ENCODE measurements at places on chromosomes 7 and 10.

GRCh38 chr7:94348142-94348541 is 46.6 kb upstream of the COL1A2 start:
- DNase-seq, result no peak

GRCh38 chr10:34814223-34814912 is 728 bp downstream of the PARD3 start:
- no peak for DNase-seq

DNA sequence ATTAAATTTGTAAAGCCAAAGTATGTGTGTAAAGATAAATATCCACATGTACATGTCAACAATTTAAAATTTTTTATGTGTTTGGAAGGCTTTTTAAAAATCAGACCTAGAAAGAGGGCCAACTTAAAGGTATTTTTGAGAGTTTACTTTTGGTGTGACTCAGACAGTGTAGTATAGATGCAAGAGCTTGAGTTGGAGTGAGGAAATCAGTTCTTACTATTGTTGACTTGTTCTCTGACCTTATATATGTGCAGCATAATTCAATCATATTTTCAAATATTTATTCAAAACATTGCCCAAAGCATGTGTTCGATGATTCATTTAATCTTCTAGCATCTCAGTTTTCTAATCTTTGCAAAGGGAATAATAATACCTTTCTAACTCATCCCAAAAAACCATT is 243.7 kb upstream of the PRKCQ start:
- no peak for DNase-seq

GRCh38 chr10:85547460-85548023 is 819.1 kb downstream of the GRID1 start:
- DNase-seq, result no peak

- DNase-seq, result no peak
Measured at GRCh38 chr7:104656467-104656866, 328.1 kb downstream of the LHFPL3 start.

- DNase-seq, result no peak
Measured at GRCh38 chr7:151544183-151544582, 24.5 kb upstream of the RHEB start.

- no peak for DNase-seq
Measured at GRCh38 chr7:73373741-73374140, 45.8 kb downstream of the FKBP6 start.

- DNase-seq, result peak; percentile 47
Measured at GRCh38 chr10:102408728-102409603, 9.6 kb downstream of the PSD start.

- DNase-seq, result no peak
Measured at GRCh38 chr10:75651417-75651816, 220.0 kb downstream of the LRMDA start.

DNA sequence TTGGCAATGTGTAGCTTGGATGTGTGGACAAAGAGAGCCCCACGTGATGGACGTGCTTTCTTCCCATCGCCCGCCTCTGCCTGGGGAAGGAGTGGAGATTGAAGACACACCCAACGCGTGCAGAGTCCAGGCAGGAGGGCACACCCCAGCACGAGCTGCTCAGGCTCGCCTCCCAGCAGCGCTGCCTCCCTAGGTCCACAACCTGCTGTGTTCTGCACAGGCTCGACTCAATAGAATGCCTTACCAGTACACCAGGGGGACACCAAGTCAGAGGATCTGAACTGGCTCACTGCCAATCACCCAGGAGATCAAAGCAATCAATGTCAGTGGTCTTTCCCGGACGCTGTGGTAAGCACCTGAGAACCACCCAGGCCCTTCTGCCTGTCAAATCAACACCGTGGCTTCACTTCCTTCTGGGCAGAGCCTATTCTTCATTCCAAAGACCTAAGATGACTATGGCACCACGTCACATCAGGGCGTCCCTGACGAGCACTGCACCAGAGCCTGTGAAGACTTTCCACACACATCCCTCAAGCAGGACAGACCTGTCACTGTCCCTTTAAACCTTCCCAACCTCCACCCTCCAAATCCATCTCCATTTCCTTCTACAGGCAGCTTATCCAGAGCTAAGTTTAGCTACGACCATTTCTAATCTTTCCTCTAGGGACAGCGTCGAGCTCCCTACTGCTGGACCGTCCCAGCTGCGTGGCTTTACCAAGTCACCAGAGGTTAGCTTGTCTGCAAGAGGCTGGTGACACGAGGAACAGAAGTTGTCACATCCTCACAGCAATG is 72.3 kb downstream of the AMZ1 start:
- DNase-seq, result no peak

DNA sequence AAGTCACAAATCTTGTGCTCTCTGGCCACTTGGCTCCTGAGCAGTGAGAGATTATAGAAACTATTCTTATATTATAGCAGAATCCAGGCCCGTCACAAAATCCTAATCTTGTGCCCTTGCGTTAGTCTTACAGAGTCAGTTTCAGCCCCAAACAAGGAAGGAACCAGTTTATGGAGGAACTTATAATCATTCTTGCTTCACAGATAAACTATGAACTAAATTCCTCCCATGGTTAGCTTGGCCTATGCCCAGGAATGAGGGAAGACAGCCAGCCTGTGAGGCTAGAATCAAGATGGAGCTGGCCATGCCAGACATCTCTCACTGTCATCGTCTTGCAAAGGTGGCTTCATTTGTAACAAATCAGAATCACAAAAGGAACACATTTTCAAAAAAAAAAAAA is 199.7 kb upstream of the PITRM1 start:
- no peak for DNase-seq

DNA sequence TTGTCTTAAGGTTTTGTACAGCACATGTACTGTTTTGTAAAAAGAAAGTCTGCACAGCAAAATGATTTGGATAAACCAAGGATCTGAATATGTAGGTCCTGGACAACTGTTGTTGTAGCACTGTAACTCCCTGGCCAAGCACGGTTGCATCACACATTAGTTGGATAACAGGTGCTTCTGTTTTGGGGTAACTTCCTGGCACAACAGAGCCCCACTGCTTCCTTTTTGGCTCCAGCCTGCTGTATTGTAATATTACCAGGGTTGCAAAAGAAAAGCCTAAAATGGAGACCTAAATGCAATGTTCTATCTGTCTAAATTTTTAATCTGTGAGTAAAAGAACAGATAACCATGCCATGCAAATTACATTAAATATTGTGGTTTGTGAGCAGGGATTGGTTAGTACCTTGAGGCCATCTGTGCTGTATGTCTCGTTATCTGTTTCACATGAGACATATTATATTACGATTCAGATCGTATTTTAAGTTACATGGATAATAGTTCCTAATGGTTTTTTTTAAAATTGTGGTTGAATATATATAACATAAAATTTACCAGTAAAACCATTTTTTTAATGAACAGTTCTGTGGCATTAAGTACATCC is 27.5 kb upstream of the WAC start:
- no peak for DNase-seq

- no peak for DNase-seq
Measured at GRCh38 chr7:91850455-91850854, 30.0 kb downstream of the MTERF1 start.

- no peak for DNase-seq
Measured at GRCh38 chr10:12262278-12262981, 66.4 kb downstream of the CDC123 start.

- DNase-seq, result no peak
Measured at GRCh38 chr10:69176823-69177222, 3.2 kb upstream of the SUPV3L1 start.

DNA sequence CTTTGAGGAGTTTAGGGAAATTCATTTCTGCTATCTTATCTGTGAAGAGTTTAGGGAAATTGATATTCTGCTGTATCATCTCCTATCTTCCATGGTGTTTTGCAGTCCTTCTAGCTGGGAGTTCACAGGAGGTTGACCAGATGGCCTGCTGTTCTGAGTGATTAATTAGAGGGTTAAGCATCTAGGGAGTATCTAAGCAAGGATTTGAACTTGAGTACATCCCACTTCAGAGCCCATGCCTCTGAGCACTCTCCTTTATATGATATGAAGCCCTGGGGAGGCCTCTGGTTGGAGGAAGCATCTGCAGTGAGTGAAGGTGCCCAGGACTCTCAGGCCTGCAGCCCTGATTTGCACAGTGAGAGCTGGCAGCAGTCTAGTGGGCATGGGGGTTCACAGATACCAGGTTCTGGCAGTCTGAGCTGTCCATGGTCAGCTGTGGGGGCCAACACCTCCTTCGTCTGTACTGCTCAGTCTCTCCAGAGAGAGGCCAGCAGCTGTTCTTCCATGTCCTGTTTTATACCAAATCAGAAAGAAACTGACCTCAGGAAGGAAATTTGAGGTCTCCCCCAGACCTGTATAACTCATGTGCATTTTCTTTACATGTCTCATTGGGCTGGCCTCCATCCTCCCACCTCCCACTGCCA is 156.9 kb downstream of the PLCE1 start:
- DNase-seq, result no peak

DNA sequence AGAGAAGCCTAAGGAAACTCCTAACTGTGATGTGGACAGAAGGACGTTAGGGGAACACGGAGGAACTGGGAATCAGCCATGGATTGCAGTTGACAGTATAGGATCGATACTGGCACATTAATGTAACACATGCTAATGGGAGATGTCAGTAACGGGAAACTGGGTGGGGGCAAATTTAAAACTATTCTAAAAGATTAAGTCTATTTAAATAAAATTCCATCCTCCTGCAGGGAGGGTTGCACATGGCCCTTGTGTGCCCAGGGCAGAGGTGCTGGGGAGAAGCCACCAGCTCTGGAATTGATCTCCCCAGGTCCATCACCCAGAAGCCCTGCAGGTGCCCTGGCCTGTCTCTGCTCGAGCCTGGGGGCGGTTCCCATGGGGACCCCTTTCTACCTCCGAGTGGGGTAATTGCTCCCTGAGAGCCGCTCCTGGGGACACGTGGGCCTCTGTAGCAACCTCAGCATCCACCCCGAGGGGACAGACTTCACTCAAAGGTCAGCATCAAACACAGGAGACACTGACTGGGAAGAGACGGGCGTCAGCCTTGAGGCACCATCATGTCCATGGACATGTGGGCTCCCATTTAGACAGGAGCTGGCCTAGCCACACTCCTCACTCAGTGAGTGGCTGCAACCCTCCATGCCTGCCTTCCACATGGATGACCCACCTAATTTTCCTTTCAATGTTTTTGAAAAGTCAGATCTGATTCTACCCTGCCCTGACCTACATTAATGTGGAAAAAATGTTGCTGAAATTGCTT is 21.1 kb downstream of the SCART1 start:
- no peak for DNase-seq

DNA sequence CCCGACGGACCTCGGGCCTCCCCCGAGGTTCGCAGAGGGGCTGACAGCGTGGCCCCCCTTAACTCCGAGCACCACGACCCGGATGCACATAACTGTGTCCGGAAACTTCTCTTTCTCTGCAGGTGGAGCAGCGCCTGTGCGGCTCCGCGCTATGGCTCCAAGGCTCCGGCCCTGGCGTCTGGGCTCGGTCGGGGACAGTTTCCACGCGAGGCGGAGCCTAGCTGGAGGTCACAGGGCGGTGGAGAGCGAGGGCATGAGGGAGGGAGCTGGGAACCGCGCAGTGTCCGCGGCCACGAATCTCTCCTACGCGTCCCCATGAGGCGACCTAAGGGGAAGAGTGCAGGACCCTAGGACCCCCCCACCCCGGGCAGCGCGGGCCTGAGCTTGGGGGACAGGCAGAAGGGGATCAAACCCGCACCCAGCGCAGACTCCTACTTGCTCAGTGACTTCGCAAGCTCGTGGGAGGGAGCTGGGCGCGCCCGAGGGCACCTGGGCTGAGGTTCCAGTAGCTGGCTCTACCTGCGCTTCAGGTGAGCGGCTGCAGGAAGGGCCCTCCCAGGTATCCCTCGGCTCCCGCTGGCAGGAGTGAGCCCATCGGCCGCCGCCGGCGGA is 8.6 kb upstream of the MNX1 start:
- DNase-seq, result no peak

DNA sequence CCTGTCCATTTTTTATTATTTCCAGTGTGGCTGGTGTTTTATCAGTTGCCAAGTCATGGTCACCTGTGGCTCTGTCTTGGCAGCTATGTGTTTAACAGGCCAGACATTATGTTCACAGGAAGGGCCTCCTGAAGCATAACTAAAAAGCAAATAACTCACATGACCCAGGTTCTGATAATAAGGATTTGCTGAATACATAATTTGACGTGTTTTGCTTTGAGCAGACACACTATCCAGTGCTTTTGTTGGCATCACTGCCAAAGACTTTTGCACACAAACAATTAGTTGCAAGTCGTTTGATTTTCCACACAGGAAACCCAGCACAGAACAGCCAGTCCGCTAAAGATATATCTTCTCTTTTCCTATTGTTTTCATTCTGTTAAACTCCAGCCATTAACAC is 173.6 kb downstream of the ARL4A start:
- DNase-seq, result no peak
